Thyroid gland (tissue), 4 donors: ENCODE measurements at places on chromosomes 7 and 10.
A peak's percentile ranks its signal among the peaks of the same experiment; 100 is the strongest.

DNA sequence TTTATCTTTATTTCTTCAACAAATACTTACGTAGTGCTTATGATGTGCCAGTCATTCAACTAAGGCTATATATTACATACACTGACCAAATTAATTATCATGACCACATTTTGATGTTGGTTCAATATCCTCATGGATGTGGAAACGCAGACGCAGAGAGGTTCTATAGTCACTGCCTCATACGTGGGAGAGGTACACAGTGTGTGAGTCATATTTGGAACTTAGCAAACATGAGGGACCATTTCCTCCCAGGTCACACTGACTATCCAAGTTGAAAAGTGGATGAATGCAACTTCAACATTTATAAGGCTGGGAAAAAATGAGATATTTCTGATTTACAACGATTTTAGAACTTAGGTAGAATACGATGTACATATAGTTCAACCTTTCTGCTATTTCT, 113.6 kb downstream of the PRLHR start:
- DNase-seq, result no peak

DNA sequence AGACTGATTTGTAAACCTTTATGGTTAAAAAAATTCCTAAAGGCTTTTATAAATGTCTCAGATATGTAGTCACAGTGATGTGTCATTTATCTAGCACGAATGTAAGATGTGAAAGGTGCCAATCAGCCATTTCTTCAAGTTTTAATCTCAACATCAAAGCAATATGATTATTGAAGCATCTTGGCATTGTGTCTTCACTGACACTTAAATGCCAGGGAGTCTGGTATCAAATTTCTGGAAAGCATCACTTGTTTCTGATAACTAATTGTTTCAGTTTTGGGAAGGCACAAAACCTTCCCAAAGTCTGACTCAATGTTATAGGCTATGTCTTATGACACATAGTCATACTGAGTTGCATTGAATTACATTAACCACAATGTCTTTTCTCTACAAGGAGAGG, 492.0 kb upstream of the CNTNAP2 start:
- DNase-seq, result no peak

GRCh38 chr7:137146552-137147337, 196.8 kb downstream of the PTN start:
- DNase-seq, result no peak

- no peak for DNase-seq
These were observed 25.6 kb upstream of the GALNTL5 start for GRCh38 chr7:151930695-151931094.

DNA sequence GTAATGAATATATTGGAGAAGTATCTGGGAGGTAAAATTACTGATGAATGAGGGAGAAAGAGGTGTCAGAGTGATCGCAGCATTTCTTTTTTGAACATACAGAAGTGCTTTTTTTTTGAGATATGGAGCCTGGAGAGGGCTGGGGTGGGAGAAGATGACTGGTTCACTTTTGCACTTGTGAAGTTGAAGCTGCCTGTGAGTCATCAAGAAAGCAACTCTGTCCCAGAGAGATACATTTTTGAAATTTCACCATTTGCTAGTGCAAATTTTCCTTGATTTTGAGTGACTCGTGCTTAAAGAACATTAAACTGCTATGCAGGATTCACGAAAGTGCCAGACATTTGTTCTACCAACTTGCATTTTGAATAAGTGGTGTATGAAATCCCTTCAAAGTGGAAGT, 81.8 kb downstream of the ADRA2A start:
- DNase-seq, result no peak

DNA sequence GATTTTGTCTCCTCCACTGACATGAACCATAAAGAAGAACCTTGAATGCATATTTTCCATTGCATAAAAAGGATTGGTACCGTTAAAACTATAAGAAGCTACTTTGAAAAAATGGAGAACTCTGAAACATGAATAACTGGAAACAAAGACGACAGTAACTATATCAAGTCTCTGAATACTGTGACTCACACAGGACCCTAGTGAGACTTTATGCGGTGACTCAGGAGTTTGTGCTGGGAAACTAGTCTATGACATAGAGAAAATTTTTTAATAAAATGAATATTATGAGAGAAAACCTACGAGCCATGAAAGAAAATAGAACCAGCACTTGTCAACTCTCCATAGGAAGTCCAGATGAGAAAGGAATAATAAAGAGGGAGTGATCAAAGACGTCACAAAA, 339.9 kb upstream of the ADARB2 start:
- no peak for DNase-seq

- no peak for DNase-seq
These were observed at the start of gene C7orf33 for GRCh38 chr7:148590471-148590870. Gene C7orf33 (plus strand): TSS chr7:148590766. CDS start chr7:148590926, 160 bp downstream.

DNA sequence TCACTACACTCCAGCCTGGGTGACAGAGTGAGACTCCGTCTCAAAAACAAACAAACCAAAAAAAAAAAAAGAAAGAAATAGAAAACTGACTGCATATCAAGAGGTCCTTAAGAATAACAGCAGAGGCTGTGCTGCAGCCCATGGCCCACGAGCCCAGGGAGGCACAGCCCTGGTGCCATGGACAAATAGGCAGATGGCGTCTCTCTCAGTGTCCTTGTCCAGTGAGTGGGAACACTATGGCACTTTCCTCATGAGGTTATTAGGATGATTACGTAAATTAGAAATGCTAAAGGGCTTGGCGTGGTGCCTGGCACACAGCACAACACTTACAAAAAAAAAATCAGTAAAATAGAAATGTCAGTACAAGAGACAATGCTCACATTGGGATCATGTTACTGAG, 33.4 kb upstream of the PFKP start:
- peak; percentile 38 for DNase-seq

GRCh38 chr7:151252961-151253711, 4.6 kb upstream of the SMARCD3 start:
- DNase-seq, result no peak

GRCh38 chr10:107914450-107915214, 750.1 kb upstream of the SORCS1 start:
- DNase-seq, result no peak

DNA sequence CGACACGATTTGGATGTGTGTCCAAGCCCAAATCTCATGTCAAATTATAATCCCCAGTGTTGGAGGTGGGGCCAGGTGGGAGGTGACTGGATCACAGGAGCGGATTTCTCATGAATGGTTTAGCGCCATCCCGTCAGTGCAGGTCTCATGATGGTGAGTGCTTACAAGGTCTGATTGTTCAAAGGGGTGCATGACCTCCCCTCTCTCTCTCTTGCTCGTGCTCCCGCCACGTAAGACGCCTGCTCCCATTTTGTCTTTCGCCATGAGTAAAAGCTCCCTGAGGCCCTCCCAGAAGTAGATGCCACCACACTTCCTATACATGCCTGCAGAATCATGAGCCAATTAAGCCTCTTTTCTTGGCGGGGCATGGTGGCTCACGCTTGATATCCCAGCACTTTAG, 71.5 kb upstream of the NANOS1 start:
- no peak for DNase-seq

GRCh38 chr10:73887294-73888039, 13.1 kb upstream of the CAMK2G start:
- DNase-seq, result peak; percentile 91

DNA sequence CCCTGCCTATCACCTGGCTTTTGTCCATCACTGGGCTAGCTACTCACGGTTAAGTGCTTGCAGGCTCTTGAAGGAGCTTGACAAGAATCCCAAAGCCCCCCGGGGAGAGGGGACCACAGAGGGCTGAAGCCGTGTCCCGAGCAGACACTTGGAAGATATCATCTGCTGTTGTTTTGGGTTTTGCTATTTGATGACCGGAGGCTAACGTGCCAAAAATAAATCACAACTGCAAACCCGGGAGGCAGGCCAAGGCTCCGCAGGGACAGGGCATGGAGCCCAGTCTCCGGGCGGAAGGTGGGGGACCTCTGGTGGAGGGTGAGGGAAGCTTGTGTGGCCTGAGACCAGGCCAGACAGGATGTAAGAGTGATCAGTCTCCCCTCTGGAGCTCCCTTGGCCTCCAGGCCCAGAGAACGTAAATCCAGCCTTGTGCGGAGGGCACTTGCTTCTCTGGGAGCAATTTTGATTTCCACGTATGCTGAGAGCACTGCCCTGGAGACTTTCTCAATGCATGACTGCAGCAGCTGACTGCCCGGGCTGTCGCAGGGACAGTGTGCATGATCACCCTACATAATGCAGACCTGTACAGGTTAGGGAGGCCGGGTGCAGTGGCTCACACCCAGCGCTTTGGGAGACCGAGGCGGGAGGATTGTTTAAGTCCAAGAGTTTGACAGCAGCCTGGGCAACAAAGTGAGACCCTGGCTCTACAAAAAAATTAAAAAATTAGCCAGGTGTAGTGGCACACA, at the start of gene PHKG1:
Gene PHKG1, minus strand, starts transcription at position 164 of the 743 bp plus-strand sequence. CDS start 4,011 bp downstream, outside the sequence.
- peak; percentile 80 for DNase-seq

- DNase-seq, result no peak
These were observed 187.3 kb upstream of the AUTS2 start for GRCh38 chr7:69411018-69411417.

DNA sequence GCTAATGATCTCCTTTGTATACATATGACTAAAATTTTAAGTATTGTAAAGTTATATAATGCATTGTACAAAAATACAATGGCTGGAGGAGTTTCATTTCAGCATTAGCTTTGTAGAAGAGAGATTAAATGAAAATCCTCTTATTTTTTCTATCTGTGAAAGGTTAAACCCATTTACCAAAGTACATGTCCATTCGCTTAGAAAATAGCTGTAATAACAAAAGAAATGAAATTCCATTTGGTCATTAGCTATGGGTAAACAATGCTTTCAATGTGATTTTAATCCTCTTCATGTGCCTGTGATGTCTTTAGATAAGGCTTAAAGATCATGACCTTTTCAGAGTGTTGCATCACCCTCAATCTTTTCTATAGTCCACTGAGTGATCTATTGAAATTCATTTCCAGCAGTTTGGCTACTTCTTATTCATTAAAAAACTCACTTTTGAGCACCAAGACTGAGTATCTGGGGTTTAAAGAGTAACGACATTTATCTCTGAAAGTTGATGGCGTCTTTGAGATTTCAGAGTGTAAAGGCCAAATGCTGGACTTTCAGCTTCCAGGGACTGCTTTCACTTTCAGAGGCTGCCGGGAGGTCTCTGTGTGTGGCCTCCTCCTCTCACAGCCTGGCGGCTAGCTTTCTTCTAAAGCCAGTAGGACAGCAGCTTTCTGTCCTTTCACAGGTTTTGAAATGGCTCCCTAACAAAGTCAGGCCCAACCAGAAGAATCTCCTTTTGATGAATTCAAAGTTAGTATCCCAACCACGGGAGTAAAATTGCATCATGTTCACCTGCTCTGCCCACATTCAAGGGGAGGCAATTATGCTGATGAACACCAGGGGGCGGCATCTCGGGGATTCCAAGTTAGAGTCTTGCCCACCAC, 701.4 kb upstream of the COBL start:
- DNase-seq, result peak; percentile 13
